ENCODE measurements at places on chromosomes 4 and X.

- DNase-seq, result peak; percentile 34
Observed at GRCh38 chr4:102789317-102789717, 28.5 kb upstream of the MANBA start.

DNA sequence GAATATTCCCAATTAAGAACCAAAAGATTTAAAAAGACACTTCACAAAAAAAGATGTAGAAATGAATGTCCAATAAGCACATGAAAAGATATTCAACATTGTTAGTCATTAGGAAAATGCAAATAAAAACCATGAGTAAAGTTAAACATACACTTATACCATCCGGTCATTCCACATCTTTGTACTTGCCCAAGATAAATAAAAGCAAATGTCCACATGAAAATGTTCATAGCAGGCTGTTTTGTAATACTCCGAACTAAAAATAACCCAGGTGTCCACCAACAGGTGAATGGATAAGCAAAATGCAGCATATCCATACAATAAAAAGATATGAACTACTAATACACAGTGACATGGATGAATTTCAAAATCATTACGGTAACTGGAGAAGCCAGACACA lies 28.6 kb upstream of the ZCCHC4 start:
- DNase-seq, result no peak

DNA sequence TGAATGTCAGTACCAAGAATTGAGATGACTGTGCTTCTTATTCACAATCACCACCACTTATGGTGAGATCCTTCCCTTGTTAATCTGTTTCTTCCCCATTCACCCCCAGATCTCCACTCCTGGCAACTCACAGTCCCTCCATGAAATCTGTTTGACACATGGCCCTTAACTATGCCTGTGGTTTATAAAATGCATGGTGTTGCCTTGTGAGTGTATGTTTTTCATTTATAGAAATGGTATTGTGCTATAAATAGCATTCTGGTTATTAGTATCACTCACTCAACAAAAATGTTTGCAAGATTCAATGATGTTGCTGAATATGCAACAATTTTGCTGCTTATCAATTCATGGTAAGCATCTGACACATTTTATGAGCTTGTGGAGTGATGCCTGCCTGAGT lies 131.0 kb downstream of the PRKX start:
- DNase-seq, result no peak

DNA sequence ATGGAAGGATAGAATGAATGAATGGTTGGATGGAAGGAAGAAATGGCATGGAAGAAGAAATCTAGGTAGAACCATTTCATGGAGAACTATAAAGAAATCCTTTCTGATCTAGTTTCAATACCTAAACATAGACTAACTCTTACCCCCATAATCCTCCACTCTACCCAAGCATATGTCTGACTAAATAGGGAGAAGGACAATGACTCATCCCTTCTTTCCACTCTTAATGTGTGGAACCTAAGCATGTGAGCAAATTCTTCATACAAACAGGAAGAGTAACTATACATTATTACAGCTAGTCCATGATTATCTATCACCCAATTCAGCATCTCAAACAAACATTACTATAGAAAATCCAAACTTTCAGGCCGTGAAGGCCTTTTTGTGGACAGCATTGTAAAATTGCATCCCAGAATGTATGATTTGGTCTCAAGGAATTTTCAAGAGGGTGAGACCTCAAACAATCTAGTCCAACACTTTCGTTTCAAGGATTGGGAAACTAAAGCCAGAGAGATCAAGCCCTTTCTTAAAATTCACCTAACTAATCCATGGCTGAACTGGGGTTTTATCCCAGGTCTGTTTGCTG lies 11.2 kb downstream of the C1QTNF7 start:
- no peak for DNase-seq

GRCh38 chrX:19750028-19750782 lies 137.2 kb downstream of the SH3KBP1 start:
- DNase-seq, result no peak

- DNase-seq, result no peak
Observed at GRCh38 chr4:19399001-19399400, 852.7 kb upstream of the SLIT2 start.

- no peak for DNase-seq
Observed at GRCh38 chr4:145218251-145218650, 37.9 kb upstream of the OTUD4 start.

GRCh38 chr4:41712425-41712824 lies 36.1 kb downstream of the PHOX2B start:
- DNase-seq, result no peak

- no peak for DNase-seq
Observed at GRCh38 chr4:18042754-18043153, 21.2 kb upstream of the LCORL start.

DNA sequence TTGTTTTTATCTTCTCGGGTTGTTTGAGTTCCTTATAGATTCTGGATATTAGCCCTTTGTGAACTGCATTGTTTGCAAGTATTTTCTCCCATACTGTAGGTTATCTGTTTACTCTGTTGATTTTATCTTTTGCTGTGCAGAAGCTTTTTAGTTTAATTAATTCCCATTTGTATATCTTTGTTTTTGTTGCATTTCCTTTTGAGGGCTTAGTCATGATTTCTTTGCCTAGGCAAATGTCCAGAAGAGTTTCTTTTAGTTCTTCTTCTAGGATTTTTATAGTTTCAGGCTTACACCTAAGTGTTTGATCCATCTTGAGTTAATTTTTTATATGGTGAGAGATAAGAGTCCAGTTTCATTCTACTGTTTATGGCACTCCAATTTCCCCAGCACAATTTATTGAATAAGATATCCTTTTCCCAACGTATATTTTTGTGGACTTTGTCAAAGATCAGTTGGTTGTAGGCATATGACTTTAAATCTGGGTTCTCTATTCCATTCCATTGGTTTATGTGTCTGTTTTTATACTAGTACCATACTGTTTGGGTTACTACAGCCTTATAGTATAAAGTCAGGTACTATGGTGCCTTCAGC lies 54.3 kb downstream of the EGF start:
- no peak for DNase-seq

DNA sequence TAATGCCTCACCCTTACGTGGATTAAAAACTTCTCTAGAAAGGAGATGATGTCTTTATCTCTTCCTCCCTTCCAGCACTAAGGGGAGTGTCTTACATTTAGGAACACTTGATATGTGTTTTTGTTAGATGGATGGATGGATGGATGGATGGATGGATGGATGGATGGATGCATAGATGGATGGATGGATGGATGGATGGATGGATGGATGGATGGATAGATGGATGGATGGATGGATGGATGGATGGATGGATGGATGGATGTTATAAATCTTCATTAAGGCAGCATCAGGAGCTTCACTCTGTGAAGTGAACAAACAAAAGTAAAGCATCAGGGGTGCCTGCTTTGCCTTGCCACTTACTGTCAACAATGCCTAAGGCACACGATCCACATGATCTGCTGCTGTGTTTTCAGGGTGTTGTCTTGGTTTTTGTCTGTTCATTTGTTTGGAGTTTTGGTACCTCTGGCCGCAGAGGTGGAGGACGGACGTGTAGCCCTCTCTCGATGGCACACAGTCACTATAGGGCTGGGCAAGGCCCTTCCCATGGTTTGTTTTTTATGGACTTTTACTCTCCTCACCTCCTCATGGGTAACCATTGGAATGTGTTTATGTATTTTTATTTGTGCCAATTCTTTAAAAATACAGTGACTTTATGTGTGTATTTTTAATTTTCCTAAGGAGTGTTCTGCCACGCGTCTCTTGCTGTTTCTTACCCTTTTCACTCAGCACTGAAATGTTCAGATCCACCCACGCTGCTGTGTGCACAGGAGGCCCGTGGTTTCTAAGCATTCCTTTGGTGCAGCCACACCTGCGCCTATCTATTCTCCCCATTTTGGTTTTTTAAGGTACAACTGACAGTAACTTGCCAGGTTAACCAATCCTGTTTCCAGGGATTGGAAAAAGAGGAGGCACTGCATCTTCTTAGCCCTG lies 91.8 kb upstream of the ENPP6 start:
- no peak for DNase-seq

- no peak for DNase-seq
Observed at GRCh38 chr4:53695540-53696463, 104.5 kb upstream of the LNX1 start.

- no peak for DNase-seq
Observed at GRCh38 chr4:1406981-1407656, 877 bp upstream of the NKX1-1 start.

DNA sequence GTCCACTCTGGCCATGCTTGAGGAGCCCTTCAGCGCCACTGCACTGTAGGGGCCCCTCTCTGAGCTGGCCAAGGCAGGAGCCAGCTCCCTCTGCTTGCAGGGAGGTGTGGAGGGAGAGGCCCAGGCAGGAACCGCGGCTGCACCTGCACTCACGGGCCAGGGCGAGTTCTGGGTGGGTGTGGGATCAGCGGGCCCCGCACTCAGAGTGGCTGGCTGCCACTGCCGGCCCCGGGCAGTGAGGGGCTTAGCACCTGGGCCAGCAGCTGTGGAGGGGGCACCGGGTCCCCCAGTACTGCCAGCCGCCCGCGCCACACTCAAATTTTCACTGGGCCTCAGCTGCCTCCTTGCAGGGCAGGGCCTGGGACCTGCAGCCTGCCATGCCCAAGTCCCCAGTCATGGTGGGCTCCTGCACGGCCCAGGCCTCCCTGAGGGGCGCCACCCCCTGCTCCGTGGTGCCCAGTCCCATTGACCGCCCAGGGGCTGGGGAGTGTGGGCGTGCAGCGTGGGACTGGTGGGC lies 347.2 kb upstream of the SPOCK3 start:
- no peak for DNase-seq

GRCh38 chr4:41683326-41683725 lies 65.2 kb downstream of the PHOX2B start:
- DNase-seq, result no peak

DNA sequence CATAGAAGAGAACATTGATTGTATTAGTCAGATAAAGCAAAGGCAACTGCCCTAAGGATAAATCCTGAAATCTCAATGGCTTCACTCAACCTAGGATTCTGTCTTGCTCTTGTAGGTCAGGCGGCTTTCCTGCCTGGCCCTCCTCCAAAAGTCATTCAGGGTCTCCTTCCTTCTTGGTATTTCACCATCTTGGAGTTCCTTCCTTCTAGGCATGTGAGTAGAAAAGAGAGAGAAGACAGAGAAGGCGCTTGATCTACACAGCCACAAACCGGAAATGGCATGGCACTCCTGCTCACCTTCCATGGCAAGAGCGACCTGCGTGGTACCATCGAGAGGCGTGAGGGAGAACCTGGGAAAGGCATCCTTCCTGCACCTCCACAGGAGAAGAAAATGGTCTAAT lies 45.3 kb upstream of the HELT start:
- no peak for DNase-seq

GRCh38 chr4:82560853-82561785 lies 669 bp downstream of the TMEM150C start:
- no peak for DNase-seq

- DNase-seq, result no peak
Observed at GRCh38 chrX:49910344-49910743, 12.1 kb upstream of the CLCN5 start.

DNA sequence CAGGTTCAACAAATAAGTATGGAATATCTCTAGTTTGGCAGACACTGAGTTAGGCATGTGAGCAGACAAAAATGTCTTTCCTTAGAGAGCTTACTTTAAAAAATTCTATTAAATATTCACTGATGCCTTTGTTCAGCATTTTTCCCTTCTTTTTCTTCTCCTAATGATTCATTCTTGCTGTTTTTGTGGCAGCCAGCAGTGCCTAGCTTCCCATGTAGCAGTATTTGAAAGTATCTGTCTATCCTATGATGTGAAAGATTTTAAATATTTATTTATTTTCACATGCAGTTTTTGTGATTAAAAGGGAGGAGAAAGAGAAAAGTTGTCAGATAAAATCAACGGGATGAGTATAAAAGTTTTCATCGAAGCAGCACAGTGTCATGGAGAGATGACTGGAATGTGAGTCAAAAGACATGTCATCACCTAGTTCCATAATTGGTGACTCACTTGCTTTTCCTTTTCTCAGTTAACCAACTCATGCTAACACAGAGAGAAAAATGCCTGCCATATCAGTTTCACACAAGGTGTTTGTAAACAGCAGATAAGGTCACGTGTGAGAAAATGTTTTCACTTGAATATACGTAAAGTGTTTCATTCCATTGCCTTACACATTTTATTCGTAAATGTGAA lies 69.8 kb downstream of the BMPR1B start:
- no peak for DNase-seq

GRCh38 chrX:112789931-112790330 lies 50.7 kb downstream of the AMOT start:
- no peak for DNase-seq

- DNase-seq, result no peak
Observed at GRCh38 chr4:1489639-1489995, 83.4 kb upstream of the NKX1-1 start.

GRCh38 chr4:145494666-145495270 lies 13.1 kb downstream of the SMAD1 start:
- DNase-seq, result no peak

DNA sequence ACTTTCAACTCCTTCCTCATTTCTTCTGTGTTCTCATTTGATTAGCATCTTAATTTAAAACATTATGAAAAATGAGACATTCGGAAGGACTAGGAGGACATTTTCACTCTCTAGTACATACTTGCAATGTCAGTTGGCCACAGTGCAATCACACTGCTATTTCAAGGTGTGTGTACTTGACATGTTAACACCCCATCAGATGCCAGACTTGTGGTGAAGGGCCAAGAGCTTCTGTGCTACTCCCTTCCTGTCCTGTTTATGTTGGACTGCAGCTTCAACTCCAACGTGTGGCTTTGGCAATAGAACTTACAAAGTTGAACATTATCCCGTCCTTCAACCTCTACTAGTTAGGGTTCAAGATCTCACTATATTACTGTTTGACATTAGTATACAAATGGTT lies 221.0 kb downstream of the PALLD start:
- DNase-seq, result no peak

DNA sequence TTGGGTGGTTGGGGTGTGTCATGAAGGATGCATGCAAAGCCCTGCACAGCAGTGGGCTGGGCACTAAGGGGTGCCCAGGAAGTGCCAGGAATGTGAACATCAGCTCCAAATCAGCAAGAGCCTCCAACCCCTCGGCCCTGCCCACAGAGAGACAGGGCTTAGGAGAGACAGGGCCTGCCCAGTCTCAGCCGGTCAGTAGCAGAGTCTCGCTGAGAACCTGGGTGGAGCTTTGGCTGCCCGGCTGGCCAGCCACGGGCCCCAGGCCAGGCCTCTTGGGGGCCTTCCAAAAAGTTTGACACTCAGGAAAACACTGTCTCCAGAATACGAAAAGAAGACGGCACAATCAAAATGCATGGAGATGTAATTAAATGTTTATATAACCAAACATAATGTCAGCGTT lies 4.3 kb upstream of the MXD4 start:
- DNase-seq, result no peak

GRCh38 chrX:85140964-85141363 lies 102.6 kb downstream of the SATL1 start:
- DNase-seq, result no peak
